ENCODE measurements at places on chromosomes 6 and 20.

DNA sequence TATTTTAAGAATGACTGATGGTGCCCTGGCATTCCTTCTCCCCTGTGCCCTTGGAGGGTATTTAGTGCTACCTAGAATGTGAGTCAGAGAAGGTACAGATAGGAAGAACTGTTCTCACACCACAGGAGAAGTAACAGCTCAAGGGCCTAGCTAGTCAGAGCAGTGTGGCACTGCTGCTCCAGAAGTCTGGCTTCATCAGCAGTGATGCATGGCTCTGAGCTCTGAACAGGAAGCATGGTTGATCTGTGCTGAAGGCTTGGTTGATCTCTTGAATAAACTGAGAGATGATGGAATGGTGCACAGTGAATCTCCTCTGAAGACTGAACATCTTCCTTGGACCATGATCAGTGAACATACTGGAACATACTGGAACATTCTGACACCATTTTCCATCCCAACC lies 425.3 kb upstream of the SLC35B3 start:
- H3K4me1 ChIP-seq: peaks cover 10% of the 10 kb centered on the region
- no peaks in the 10 kb centered on the region for H3K27me3 ChIP-seq
- H3K36me3 ChIP-seq: no peaks in the 10 kb centered on the region

GRCh38 chr6:36851626-36852025 lies 12.4 kb upstream of the CPNE5 start:
- no peak overlapping the region for H3K27ac ChIP-seq
- H3K27me3 ChIP-seq: peaks cover 5% of the 10 kb centered on the region
- no peak for DNase-seq

GRCh38 chr6:31175971-31176370 lies 5.5 kb upstream of the POU5F1 start:
- H3K36me3 ChIP-seq: no peaks in the 10 kb centered on the region
- H3K27ac ChIP-seq: no peak overlapping the region
- peaks cover 9% of the 10 kb centered on the region for H3K4me1 ChIP-seq
- peaks cover 20% of the 10 kb centered on the region for H3K27me3 ChIP-seq

GRCh38 chr6:12969966-12970365 lies 253.4 kb downstream of the PHACTR1 start:
- H3K36me3 ChIP-seq: no peaks in the 10 kb centered on the region
- peaks cover 4% of the 10 kb centered on the region for H3K4me1 ChIP-seq
- DNase-seq: no peak
- no peak overlapping the region for H3K4me3 ChIP-seq
- no peak overlapping the region for H3K27ac ChIP-seq

- H3K4me3 ChIP-seq: no peak overlapping the region
- H3K36me3 ChIP-seq: no peaks in the 10 kb centered on the region
- H3K27ac ChIP-seq: no peak overlapping the region
- peaks cover 53% of the 10 kb centered on the region for H3K27me3 ChIP-seq
- DNase-seq: no peak
- no peaks in the 10 kb centered on the region for H3K4me1 ChIP-seq
Observed at GRCh38 chr20:62575976-62576722, 66.2 kb upstream of the SLCO4A1 start.

DNA sequence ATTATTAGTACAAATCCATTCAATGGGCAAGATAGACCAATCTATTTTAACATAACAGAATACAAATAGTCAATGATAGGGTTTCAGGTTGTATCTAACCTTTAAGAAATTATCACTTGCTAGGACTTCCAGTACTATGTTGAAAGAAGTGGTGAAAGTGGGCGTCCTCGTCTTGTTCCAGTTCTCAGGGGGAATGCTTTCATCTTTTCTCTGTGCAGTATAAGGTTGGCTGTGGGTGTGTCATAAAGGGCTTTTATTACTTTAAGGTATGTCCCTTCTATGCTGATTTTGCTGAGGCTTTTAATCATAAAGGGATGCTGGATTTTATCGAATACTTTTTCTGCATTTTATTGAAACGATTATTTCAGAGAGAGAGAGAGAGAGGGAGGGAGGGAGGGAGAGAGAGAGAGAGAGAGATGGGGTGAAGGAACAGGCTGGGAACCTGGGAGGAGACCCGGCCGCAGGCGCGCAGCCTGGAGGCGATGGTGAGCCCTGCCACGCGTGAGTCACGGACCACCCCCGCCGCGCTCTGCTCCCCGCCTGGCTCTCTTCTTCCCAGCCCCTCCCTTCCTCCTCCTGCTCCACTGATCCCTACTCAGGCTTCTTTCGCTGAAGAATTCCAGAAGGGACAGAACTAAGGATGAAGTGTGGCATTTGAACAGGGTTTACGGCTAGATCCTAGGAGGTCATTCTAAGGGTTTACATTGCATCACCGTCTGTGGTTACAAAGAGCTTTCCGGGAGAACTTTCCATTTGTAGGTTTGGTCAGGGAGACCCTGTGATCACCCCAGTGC lies 45.5 kb upstream of the HLA-E start:
- H3K36me3 ChIP-seq: no peaks in the 10 kb centered on the region
- H3K4me3 ChIP-seq: no peak overlapping the region
- no peaks in the 10 kb centered on the region for H3K4me1 ChIP-seq

- peak overlapping the region; percentile 90 for H3K4me3 ChIP-seq
- no peak for DNase-seq
- peaks cover 8% of the 10 kb centered on the region for H3K27me3 ChIP-seq
- peak overlapping the region; percentile 97 for H3K27ac ChIP-seq
Observed at GRCh38 chr20:62067547-62068260, 2.0 kb upstream of the TAF4 start.

GRCh38 chr6:168318090-168318489 lies 1.5 kb downstream of the DACT2 start:
- H3K4me1 ChIP-seq: peaks cover 48% of the 10 kb centered on the region
- peak overlapping the region; percentile 76 for H3K27ac ChIP-seq
- H3K36me3 ChIP-seq: peaks cover 9% of the 10 kb centered on the region
- DNase-seq: no peak
- peaks cover 23% of the 10 kb centered on the region for H3K27me3 ChIP-seq

GRCh38 chr20:3818155-3819151 lies 1.9 kb upstream of the AP5S1 start:
- no peaks in the 10 kb centered on the region for H3K36me3 ChIP-seq
- H3K4me3 ChIP-seq: peak overlapping the region; percentile 47
- H3K4me1 ChIP-seq: peaks cover 9% of the 10 kb centered on the region
- peak overlapping the region; percentile 98 for H3K27ac ChIP-seq
- H3K27me3 ChIP-seq: peaks cover 6% of the 10 kb centered on the region

GRCh38 chr6:142395768-142396231 lies 94.0 kb downstream of the ADGRG6 start:
- H3K36me3 ChIP-seq: no peaks in the 10 kb centered on the region
- no peaks in the 10 kb centered on the region for H3K27me3 ChIP-seq
- no peak overlapping the region for H3K27ac ChIP-seq
- no peak overlapping the region for H3K4me3 ChIP-seq

DNA sequence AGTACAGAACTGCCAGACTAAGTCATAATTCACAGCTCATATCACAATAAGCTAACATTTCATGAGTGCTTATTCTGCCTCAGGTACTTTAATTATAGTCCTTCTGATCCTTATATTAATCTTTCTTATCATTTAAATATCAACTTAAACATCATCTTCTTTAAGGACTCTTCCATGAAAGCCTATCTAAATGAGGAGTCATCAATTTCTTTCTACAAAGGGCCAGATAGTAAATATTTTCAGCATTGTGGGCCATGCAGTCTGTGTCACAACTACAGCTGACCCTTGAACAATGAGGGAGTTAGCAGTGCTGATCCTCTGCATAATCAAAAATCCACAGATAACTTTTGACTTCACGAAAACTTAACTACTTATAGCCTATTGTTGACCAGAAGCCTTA lies 306.4 kb downstream of the TSHZ2 start:
- no peaks in the 10 kb centered on the region for H3K27me3 ChIP-seq
- peaks cover under 1% of the 10 kb centered on the region for H3K4me1 ChIP-seq
- no peak overlapping the region for H3K27ac ChIP-seq
- peaks cover 15% of the 10 kb centered on the region for H3K36me3 ChIP-seq

- H3K4me1 ChIP-seq: peaks cover 10% of the 10 kb centered on the region
- peaks cover 47% of the 10 kb centered on the region for H3K36me3 ChIP-seq
- no peak overlapping the region for H3K4me3 ChIP-seq
- no peaks in the 10 kb centered on the region for H3K27me3 ChIP-seq
Observed at GRCh38 chr6:118905851-118906250, 11.9 kb downstream of the ASF1A start.

- peaks cover 5% of the 10 kb centered on the region for H3K4me1 ChIP-seq
- H3K27me3 ChIP-seq: no peaks in the 10 kb centered on the region
- H3K4me3 ChIP-seq: no peak overlapping the region
Observed at GRCh38 chr6:134347885-134348805, 30.2 kb upstream of the SGK1 start.

DNA sequence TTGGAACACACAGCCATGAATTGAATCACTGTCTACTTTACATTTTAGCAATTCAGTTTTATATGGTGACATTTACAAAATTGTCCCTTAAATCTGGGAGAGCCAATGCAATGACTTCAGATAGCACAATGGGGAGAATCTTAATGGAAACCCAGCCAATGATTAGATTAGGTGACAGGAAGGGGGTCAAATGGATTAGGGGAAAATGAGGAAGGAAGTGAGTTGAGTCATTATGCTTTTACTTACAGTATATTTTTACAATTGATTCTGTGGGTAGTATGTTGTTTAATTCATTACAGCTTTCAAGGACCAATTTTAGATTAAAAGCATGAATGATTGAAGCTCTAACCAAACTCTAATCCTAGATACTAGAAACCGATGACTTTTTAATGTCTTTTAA lies 229.8 kb downstream of the SOX4 start:
- H3K27ac ChIP-seq: no peak overlapping the region
- H3K27me3 ChIP-seq: no peaks in the 10 kb centered on the region
- H3K4me3 ChIP-seq: no peak overlapping the region
- peaks cover 52% of the 10 kb centered on the region for H3K4me1 ChIP-seq
- no peak for DNase-seq
